ENCODE measurements at places on chromosomes 7 and 10.

DNA sequence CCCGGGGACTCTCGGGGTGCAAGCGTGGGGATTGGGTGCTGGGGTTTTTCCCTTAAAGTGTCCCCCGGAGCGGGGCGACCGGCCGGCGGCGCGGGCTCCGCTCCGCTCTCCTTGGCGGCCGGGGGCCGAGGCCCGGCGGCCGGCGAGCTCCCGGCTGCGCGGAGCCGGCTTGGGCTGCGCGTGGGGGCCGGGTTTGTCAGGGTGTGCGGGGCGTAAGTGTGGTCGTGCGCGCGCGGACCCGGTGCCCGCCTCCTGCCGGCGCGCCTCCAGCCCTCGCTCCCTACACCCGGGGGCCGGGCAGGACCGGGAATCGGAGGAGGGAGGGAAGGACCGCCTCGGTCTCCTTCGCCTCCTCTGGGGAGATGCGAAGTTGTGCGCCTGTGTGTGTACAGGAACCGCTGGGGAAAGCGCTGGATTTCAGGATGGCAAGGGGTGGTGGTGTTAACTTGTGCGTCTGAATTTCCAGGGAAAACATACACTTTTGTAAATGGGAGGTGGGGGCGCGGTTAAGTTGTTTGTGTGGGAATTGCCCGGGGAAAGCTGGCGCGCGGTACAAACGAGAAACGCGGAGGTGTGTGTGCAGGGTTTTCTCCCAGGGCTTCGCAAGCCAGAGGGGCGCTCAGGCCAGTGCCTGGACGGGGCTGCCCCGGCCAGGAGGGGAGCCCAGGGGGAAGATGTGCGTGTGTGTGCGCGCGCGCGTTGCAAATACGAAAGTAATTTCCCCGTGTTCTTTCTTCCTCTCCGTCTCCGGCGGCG, 737 bp downstream of the ZMIZ1 start:
- peak; percentile 40 for DNase-seq

- no peak for DNase-seq
Observed at GRCh38 chr7:139995017-139995915, 67.5 kb downstream of the PARP12 start.

- no peak for DNase-seq
Observed at GRCh38 chr10:89255793-89256192, 4.2 kb upstream of the LIPA start.

GRCh38 chr7:47330561-47331178, 251.2 kb downstream of the TNS3 start:
- DNase-seq: no peak

GRCh38 chr10:125018576-125019143, 76.7 kb downstream of the ZRANB1 start:
- DNase-seq: no peak

DNA sequence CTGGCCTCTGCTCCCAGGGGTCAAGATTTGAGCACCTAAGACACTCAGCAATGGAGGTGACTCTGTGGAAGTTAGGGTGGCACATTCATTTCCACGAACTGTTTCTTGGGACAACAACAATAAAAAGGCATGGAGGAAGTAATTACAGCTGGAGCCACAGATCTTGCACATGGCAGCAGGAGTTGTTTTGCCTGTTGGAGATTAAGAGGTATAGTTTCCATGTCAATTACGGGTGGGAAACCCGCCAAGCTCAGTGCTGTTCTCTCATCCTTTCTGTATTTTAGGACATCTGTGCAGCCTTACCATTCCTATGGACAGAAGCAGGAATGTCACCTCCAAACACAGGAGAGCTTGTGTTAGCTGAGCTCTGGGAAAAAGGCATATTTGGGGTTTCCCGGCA, 201.2 kb downstream of the SNX10 start:
- no peak for DNase-seq

- no peak for DNase-seq
Observed at GRCh38 chr7:109020251-109020650, 450.6 kb downstream of the DNAJB9 start.

DNA sequence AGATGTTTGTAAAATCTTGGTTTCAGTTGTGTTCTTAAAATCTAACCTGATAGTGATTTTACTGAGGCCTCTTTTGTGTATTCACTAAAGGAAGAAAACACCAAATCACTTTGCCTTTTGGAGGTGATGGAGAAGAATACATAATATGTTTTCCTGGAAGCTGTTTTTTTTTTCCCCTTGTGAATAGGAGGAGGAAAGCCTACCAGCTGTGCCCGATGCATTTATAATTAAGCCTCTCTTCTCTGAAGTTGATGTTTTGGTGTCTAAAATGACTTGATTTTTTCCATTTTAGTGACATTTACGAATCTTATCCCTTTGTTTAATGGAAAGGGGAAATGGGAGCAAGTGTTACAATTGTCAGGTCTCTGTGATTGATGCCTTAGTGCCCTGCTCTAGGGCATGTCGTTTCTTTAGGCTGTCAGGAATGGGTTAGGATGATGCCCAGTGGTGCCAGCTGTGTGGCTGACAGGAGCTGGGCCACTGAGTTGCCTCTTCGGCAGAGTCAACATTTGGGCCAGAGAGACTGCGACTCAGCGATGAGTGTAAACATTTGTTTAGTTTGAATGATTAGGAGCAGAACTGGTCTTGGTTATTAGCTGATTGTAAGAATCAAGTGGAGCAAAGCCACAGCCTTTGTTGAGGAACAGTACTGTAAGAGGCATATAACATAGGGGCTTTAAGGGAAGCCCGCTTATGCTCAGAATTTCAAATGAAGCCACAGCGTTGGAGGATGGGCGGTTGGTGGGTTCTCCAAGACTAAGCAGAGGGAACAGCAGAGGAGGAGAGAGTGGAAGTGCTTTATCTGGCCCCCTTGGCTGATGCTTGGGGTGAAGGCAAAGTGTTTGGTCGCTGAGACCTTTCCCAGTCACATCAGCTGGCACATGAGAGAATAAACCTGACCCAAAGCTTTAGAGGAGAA, 81.6 kb downstream of the CDK14 start:
- no peak for DNase-seq

- DNase-seq: no peak
Observed at GRCh38 chr10:102505462-102506115, 1.8 kb downstream of the SUFU start.

GRCh38 chr7:4602905-4603842, 78.9 kb upstream of the FOXK1 start:
- DNase-seq: no peak

- peak; percentile 58 for DNase-seq
Observed at GRCh38 chr10:100998183-100998990, 1.2 kb upstream of the LZTS2 start.

- no peak for DNase-seq
Observed at GRCh38 chr7:18566829-18567228, 71.3 kb downstream of the HDAC9 start.

DNA sequence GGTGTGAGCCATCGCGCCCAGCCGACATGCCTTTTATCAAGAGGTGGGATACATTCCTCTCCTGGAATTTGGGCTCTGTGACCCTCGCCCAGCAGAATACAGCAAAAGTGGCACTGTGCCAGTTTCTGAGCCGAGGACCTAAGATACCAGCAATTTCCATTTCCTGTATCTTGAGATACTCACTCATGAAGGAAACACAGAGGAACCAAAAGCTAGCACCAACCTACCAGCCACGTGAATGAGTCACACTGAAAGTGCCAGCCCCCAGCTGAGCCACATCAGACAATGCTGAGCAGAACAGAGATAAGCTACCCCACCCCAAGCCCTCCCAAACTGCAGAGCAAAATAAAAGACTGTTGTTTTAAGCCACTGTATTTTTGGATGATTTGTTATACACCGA, 56.3 kb downstream of the CACUL1 start:
- DNase-seq: peak; percentile 78

- no peak for DNase-seq
Observed at GRCh38 chr10:49534670-49535381, 4.1 kb downstream of the ERCC6 start.

GRCh38 chr10:95275726-95276366, 15.0 kb downstream of the PDLIM1 start:
- no peak for DNase-seq

DNA sequence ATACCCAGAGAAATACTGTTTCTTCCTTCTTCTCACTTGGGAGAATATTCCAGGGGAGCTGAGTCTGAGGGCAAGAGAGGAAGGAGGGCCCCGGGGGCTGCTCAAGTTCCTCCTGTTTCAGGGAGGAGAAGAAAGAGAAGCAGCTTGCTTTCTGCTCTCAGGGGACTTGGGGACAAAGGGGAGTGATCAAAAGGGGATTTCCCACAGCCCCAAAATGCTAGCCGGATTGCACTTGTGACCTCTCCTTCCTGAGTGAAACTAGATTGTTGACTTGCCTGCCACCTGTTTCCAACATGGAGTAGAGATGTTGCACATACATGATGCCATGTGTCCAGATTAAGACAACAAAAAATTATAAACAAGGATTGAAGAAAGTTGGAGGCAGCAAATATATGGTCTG, 28.7 kb upstream of the PDCD4 start:
- DNase-seq: peak; percentile 16

GRCh38 chr10:43867667-43868565, 219.2 kb upstream of the ZNF32 start:
- DNase-seq: no peak

GRCh38 chr10:59077855-59078254, 98.6 kb upstream of the PHYHIPL start:
- DNase-seq: no peak

DNA sequence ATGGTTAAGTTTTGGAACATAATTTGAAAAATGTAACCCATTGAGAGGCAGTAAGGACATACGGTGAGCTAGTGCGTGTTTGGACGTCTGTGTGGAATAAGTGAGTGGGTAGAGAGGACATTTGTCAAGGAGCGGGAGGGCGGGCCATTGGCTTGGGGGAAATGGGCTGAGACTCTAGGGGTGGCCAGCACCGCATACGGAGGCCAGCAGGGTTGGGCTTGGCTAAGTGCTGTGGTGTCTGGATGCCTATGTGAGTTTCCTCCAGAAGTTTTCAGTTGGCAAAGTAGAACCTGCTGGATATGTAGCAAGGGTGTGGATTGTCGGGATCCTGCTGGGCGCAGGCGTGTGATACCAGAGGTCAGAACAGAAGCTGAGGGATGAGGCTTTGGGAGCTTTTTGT, 103.0 kb downstream of the TCF7L2 start:
- no peak for DNase-seq

- DNase-seq: no peak
Observed at GRCh38 chr10:127278001-127278400, 81.6 kb upstream of the INSYN2A start.

GRCh38 chr7:884191-885003, 8.0 kb downstream of the GET4 start:
- DNase-seq: no peak

DNA sequence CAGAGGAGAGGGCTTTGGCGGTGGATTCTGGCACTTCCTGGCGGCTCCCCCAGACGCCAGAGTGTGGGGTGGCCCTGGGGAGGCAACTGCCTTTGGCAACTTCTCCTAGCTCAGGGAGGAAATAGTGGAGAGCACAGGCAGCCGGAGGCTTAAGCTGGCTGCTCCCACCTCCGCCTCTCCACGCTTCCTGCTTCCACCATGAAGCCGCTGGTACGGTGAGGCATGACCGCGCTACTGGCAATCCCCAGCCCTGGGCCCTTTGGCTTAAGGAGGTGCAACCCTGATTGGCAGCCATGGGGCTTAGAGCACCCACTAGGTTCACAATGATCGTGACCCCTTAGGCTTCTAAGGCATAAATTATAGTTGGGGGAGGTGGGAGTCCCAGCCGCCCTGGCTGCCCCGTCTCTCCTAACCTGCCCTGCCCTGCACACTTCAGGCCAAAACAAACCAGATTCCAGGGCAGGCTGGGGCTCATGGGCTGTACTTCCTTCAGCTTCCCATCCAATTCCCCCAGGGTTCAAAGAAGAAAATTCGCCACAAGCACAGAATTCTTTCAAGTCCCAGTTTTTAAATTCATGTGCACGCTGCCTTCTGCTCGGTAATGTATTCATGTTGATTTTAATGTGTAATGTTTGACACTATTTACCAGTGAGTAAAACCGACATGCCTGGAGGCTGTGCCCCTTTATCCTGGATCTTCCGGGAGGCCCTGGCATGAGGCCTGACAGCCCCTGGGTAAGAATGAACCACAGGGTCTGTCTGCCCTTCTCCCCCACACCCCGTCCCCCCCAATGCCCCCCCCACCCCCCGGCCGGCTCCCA, 90.7 kb upstream of the LRRC4 start:
- no peak for DNase-seq

DNA sequence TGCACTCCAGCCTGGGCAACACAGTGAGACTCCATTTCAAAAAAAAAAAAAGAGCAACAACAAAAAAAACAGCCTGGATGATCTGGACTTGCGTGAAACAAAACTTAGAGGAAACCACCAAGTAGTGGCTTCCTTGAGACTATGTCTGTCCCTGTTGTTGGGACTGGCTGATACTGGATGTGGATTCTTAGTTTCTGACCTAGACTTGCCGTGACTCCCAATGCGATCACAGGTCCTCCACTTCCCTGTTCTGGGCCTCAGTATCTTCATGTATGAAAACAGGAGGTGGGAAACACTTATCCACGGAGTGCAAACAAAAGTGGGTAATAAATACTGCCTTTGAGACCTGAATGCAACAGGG, 125.7 kb downstream of the PRPF18 start:
- DNase-seq: no peak

GRCh38 chr10:107425931-107426553, 261.5 kb upstream of the SORCS1 start:
- DNase-seq: no peak

GRCh38 chr10:100612601-100613595, 77.2 kb downstream of the HIF1AN start:
- no peak for DNase-seq

DNA sequence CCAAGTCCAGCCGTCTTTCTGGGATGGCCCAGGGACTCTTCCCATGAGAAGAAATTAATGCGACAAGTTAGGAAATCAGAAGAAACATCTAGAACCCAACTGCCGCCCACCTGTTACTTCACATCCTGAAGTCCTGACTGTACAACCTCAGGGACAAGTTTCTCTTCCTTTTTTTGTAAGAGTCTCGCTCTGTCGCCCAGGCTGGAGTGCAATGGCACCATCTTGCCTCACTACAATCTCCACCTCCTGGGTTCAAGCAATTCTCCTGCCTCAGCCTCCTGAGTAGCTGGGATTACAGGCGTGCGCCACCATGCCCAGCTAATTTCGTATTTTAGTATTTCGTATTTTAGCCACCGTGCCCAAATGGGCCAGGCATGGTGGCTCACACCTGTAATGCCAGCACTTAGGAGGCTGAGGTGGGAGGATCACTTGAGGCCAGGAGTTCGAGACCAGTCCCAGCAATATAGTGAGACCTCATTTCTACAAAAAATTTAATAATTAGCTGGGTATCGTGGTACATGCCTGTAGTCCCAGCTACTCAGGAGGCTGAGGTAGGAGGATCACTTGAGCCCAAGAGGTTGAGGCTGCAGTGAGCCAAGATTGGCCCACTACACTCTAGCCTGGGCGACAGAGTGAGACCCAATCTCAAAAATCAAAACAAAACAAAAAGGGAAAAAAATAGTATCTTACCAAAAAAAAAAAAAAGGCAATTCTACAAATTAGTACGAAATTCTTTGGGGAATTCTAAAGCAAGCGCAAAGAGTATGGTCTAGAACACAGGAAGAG, 20.8 kb downstream of the LAT2 start:
- DNase-seq: no peak

DNA sequence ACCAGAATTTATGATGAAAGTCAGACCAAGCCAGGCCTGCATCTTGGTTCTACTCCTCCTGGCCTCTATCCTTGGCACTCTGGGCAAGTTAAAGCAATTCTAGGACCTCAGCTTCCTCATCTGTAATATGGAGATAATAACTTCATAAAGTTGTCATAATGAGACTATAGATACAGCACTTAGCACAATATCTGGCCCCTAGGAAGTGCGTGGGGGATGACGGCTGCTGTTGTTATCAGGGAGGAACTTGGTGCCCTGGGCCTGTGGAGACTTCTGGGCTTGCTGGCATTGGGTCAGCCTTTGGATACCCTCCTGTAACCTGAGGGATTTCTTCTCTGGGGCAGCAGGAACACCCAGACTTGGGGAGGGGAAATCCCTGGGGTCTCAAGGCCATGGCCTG, 27.6 kb downstream of the PFKFB3 start:
- DNase-seq: no peak

All from activated effector memory CD4-positive, alpha-beta T cell treated with Interleukin-2 at 50 U/mL for 16 hours (primary cell).